ENCODE measurements at places on chromosomes 1 and 21.

DNA sequence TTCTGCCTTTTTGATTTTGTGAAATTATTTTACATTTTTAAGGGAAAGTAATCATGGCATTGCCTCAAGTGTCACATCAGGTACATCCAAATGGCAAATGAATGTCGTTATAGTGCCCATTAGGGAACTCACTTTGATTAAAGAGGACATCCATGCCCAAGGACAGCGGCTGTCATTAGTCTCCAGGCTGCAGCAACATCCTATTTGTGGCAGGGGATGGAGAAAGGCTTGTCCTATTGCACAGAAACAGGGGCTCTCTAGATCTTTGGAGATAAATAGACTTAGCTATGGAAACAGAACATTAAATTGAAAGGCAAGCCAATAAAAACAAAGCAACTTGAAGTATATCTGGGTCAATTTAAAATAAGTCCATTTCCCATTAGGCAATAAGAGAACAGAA is 439.3 kb downstream of the NEGR1 start:
- no peak for DNase-seq

GRCh38 chr1:98078596-98078995 is 157.8 kb upstream of the DPYD start:
- DNase-seq = no peak

GRCh38 chr1:27864264-27864895 is 8.0 kb upstream of the THEMIS2 start:
- DNase-seq = no peak

DNA sequence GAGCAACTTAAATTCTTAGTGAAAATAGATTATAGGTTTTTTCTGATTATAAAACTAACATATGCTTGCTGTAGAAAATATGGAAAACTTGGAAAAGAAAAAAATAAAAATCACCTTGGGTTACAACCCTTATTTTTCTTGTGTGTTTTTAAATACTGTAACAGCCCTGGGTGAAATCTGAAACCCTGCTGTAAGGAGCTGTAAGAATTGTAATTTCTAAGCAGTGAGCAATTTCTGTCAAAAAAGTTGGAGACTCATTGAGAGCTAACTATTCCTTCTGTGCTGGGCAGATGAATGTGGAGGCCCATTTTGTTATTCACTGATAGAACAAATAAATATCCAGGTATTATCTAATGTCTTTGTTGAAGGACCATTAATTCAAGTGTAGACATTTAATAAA is 42.6 kb downstream of the ADCY10 start:
- no peak for DNase-seq

Data from NCI-H1105 treated with DMSO at 0.1 percent for 48 hours (cell line).